NCI-H2227 treated with DMSO at 0.1 percent for 48 hours (cell line): ENCODE measurements at places on chromosomes 16 and 17.

GRCh38 chr16:74729783-74730683 lies 29.4 kb upstream of the MLKL start:
- DNase-seq = no peak

DNA sequence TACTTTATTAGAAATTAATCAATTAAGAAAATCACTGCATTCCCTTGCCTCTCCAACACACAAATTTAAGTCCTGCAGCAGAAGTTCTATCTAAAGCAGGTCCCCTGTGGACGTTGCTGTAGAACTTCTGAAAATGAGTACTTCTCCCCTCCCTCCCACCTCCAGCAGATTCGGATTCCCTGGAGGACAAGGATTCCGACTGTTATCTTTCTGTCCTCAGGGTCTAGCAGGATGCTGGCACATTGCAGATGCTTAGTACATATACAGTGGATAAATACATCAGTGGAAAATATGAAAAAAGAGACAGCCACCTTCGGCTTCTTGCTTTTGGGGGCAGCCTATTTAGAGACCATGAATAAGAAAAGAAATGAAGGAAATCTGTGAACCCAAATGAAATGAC lies 32.1 kb downstream of the NTN1 start:
- no peak for DNase-seq

DNA sequence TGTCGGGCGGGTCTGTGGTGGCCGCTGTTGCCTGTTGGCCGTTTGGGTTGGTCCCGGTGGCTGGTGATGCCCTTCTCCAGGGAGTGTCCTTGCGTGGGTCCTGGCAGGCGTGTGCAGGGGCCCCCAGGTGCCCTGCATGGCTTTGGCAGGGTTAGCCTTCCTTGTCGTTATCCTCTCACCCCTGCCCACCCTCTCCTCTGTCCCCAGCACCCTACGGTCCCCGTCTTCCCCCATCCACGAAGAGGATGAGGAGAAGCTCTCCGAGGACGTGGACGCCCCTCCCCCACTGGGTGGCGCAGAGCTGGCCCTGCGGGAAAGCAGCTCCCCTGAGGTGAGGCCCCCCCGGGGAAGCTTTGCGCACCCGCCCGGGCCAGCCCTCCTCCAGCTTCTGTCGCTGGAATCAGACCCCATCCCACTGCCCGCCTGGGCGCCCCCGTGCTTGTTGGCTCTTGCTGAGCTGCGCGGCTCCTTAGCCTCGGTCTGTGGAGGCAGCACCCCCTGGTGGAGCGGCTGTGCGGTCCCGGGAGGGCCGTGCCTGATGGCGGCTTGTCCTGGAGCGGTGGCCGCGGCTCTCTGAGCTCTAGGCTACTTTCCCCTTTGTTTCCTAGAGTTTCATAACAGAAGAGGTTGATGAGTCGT lies 10.6 kb upstream of the NUDT16L1 start:
- no peak for DNase-seq

- no peak for DNase-seq
These were observed 12.9 kb downstream of the GNGT2 start for GRCh38 chr17:49197346-49197998.

- DNase-seq = no peak
These were observed 1.2 kb downstream of the DHODH start for GRCh38 chr16:72009779-72010178.

GRCh38 chr17:28871056-28871579 lies 16.3 kb downstream of the ERAL1 start:
- DNase-seq = no peak

DNA sequence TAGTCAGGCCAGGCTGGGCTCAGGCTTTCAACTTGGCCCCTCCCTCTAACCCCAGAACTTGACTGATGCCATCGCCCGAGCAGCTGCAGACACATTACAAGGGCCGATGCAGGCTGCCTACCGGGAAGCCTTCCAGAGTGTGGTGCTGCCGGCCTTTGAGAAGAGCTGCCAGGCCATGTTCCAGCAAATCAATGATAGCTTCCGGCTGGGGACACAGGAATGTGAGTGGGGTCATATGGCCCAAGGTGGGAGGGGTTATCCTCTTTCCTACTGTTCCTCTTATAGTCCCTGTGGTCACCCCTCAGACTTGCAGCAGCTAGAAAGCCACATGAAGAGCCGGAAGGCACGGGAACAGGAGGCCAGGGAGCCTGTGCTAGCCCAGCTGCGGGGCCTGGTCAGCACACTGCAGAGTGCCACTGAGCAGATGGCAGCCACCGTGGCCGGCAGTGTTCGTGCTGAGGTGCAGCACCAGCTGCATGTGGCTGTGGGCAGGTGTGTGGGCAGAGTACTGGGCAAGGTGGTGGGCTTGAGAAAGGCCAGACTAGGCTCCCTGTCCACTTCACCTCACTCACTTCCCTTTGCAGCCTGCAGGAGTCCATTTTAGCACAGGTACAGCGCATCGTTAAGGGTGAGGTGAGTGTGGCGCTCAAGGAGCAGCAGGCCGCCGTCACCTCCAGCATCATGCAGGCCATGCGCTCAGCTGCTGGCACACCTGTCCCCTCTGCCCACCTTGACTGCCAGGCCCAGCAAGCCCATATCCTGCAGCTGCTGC lies 2.1 kb upstream of the NRN1L start:
- DNase-seq = no peak

GRCh38 chr16:3112881-3113574 lies 642 bp downstream of the ZNF205 start:
- DNase-seq = no peak

DNA sequence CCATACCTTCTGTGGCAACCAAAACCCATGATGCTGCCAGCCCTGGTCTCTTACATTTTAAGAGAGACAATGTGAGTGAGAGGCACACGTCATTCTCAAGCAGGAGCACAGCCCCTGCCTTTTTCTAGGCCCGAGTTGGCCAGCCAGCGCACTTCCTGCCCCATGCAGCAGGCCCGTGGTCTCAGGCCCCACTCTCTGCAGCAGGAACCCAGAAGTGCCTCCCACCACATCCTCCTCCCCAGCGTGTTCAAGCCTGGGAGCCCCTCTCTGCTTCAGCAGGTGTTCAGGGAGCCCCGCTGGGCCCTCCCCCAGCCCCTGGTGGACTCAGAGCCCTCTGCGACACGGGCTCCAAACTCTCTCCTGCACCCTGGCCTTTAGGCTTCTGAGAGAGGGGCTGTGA lies 30.5 kb downstream of the ITGAE start:
- no peak for DNase-seq

DNA sequence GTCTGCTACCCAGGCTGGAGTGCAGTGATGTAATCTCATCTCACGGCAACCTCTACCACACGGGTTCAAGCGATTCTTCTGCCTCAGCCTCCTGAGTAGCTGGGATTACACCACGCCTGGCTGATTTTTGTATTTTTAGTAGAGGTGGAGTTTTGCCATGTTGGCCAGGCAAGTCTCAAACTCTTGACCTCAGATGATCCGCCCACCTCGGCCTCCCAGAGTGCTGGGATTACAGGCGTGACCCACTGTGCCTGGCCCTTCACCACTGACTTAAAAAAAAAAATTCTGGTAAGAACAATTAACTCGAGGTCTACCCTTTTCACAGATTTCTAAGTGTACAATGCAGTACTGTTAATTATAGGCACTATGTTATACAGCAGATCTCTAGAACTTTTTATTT lies 279.4 kb downstream of the PARN start:
- no peak for DNase-seq

DNA sequence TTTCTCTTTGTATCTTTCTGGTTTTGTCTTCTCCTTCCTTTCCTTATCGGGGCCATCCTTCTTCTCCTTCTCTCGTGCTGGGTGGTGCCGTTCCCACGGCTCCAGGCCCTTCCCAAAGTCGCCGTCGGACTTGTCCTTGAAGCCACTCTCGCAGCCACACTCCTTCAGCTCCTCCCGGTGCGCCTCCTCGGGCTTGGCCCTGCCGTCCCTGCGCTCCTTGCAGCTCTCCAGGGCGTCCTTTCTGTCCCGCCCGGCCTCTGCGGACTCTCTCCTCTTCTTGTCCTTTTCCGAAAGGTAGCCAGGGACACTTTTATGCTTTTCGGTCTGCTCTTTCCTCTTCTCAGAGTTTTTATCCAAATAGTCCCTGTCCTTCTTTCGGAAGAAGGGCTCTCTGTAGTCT lies 65.9 kb downstream of the ZNF778 start:
- DNase-seq = no peak

GRCh38 chr16:1712791-1713261 lies 6.8 kb downstream of the MAPK8IP3 start:
- DNase-seq = no peak

- no peak for DNase-seq
These were observed 18.2 kb downstream of the EMC8 start for GRCh38 chr16:85781156-85781555.

GRCh38 chr17:61461586-61461966 lies 9.4 kb downstream of the TBX4 start:
- no peak for DNase-seq

DNA sequence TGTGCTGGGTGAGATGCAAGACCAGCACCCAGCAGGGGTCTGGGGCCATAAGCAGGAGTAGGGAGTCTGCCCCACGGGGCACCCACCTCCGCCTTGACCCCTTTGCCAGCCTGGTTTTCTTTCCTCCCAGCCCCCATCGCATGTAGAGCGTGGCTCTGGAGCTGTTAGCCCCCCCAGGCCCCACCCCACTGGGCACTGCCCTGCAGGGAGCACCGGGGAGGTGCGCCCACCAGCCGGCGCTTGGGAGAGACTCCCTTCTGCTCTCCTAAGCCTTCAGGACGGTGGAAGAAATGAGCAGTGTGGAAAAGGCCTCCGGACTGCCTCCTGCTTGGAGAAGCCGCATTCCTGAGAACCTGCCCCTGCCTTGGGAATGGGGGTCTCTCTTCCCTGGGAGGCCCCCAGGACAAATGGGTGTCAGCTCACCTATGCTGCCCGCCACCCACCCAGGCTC lies 186.2 kb downstream of the IRF8 start:
- no peak for DNase-seq

- no peak for DNase-seq
These were observed 70.6 kb downstream of the MARCHF10 start for GRCh38 chr17:62737513-62737912.

GRCh38 chr16:54402270-54402669 lies 115.7 kb upstream of the IRX3 start:
- no peak for DNase-seq

GRCh38 chr17:70588003-70588402 lies 418.7 kb downstream of the KCNJ2 start:
- DNase-seq = no peak
